Thoracic aorta (tissue), 2 donors: ENCODE measurements at places on chromosomes 13 and 19.
A peak's percentile ranks its signal among the peaks of the same experiment; 100 is the strongest.

DNA sequence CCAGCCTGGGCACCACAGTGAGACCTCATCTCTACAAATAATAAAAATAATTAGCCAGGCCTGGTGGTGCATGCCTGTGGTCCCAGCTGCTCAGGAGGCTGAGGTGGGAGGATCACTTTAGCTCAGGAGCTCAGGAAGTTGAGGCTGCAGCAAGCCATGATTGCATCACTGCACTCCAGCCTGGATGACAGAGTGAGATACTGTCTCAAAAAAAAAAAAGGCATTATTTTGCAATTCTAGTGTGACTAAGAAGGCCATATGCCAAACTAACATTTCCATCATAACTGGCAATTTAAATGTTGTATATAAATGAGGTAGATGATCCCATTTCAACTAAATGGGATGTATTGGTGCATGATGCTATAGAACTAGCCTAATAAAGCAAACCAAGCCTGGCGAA, 632.8 kb upstream of the KLF12 start:
- H3K4me1 ChIP-seq, result no peaks in the 10 kb centered on the region
- no peak overlapping the region for H3K4me3 ChIP-seq
- no peak overlapping the region for H3K27ac ChIP-seq
- no peaks in the 10 kb centered on the region for H3K36me3 ChIP-seq
- DNase-seq, result no peak
- H3K27me3 ChIP-seq, result no peaks in the 10 kb centered on the region

GRCh38 chr19:11563532-11563931, 4.5 kb upstream of the ELOF1 start:
- H3K36me3 ChIP-seq, result no peaks in the 10 kb centered on the region
- no peak for DNase-seq
- no peaks in the 10 kb centered on the region for H3K27me3 ChIP-seq
- no peak overlapping the region for H3K4me3 ChIP-seq

DNA sequence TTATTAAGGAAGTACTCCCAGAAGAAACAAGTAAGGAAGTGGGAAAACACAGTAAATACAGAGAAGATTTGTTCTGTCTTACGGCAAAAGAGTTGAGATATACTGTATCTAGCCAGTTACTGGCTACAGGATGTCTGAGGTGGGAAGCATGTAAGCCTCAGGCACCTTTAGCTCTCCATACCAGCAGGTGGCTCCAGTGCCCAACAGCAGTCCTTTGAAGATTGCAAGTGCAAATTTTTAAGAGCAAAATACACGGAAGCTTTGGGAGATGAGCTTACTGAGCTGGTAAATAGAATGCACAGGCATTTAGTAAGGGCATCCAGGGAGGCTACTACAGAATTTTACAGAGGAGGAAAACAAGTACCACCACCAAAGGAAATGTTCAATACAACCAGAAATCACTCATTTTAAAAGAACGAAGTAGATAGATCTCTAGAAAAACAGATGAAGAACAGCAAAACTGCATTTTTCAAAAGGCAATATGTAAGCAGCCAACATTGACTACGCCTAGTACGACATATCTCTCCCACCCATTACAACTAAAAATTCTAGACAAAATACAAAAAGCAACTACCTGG, 57.9 kb upstream of the VSTM2B start:
- H3K4me1 ChIP-seq, result no peaks in the 10 kb centered on the region
- H3K27ac ChIP-seq, result no peak overlapping the region
- no peaks in the 10 kb centered on the region for H3K27me3 ChIP-seq

DNA sequence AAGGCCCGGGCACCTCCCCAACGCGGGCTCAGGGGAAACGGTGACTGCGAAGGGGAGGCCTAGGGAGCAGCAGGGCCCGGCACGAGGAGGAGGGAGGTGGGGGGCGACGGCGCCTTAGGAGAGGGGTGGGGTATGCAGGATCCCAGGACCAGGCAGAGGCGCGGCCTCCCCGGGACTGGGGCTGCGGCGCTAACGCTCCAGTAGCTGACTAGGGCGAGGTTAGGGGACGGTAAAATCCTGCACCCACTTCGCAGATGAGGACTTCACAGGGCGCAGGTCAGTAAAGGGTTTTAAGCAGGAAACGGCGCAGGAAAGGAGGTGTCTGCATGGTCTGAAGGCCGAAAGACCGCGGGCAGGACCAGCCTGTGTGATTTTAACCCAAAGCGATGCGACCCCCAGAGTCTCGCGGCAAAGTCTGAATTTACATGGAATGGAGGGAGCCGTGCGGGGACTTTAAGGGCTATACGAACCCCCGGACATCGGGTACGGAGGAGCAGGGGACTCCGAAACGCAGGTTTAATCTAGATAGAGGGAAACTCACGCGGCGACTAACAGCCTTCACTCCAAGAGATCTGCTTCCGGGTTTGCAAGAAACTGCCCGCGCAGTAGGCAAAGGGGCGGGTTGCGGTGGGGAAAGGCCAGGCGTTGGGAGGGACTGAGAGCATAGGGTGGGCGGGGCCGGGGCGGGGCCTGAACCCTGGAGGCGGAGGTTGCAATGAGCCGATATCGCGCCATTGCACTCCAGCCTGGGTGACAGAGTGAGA, at the start of gene ZNF665:
Gene ZNF665 (minus strand): TSS at position 588 of the 764 bp plus-strand sequence. CDS start 10,460 bp downstream, outside the sequence.
- peak within 1 kb of the TSS; percentile 78 for H3K4me3 ChIP-seq
- no peaks in the 10 kb centered on the region for H3K27me3 ChIP-seq
- H3K27ac ChIP-seq, result peak within 1 kb of the TSS; percentile 64
- peak; percentile 62 for DNase-seq
- no peaks in the 10 kb centered on the region for H3K36me3 ChIP-seq

- H3K4me3 ChIP-seq, result no peak overlapping the region
- no peaks in the 10 kb centered on the region for H3K4me1 ChIP-seq
- H3K27me3 ChIP-seq, result no peaks in the 10 kb centered on the region
- no peaks in the 10 kb centered on the region for H3K36me3 ChIP-seq
These were observed 1581.3 kb downstream of the EFNB2 start for GRCh38 chr13:104954210-104954609.

DNA sequence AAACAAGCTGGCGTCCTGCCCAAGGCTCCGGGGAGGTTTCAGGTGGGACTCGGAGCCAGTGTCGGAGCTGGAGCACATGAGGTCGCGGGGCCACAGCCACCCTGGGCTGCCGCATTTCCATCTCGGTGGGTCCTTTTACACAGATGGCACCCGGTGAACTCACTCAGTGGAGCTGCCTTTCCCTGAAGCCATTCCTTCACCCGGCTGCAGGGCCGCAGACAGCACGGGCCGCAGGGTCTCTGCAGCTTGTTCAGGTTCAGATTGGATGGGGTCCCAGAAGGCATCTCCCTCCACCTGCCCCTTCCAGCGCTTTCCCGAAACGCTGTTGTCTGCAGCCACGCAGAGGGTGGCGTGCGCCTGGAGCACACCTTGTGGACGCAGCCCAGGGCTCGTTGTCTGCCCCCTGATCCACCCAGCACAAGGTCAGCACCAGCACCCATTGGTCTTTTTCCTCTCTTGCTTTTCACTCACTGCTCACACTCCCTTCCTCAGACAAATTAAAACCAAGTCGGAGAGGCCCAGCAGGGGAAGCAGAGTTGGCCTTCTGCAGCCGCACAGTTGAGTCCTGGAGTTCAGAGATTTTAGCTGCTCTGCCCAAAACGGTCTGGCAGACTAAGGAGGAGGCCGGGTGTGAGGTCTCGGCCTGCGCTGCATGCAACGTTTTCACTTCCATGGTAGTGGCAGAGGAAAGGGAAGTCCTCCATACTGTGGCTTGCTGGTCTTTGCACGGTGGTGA, 18.1 kb downstream of the MCF2L start:
- no peaks in the 10 kb centered on the region for H3K36me3 ChIP-seq
- no peaks in the 10 kb centered on the region for H3K27me3 ChIP-seq
- no peak overlapping the region for H3K27ac ChIP-seq
- H3K4me3 ChIP-seq, result no peak overlapping the region

- no peaks in the 10 kb centered on the region for H3K27me3 ChIP-seq
- H3K4me1 ChIP-seq, result no peaks in the 10 kb centered on the region
- no peak for DNase-seq
- no peaks in the 10 kb centered on the region for H3K36me3 ChIP-seq
- H3K27ac ChIP-seq, result no peak overlapping the region
These were observed 5.9 kb downstream of the SBK2 start for GRCh38 chr19:55530996-55531395.

DNA sequence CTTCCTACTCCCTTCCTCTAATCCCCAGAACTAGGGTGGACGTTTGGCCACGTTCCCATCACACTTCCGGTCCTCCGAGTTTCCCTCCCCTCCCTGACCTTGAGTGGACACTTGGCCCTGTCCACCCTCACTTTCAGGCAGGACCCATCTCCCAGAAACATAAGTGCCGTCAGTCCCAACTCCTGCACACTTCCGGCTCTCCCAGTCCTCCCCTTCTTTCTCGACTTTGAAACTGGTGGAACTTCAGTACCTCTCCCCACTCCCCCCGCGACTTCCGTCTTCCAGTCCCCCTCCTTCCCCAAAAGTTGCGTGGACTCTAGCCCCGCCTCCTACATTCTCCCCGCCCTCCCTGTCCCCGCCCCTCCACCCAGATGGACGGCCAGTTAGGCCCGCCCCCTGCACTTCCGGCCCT, 278 bp upstream of the ZNF274 start:
- peaks cover 30% of the 10 kb centered on the region for H3K36me3 ChIP-seq
- H3K4me3 ChIP-seq, result peak overlapping the region; percentile 83

DNA sequence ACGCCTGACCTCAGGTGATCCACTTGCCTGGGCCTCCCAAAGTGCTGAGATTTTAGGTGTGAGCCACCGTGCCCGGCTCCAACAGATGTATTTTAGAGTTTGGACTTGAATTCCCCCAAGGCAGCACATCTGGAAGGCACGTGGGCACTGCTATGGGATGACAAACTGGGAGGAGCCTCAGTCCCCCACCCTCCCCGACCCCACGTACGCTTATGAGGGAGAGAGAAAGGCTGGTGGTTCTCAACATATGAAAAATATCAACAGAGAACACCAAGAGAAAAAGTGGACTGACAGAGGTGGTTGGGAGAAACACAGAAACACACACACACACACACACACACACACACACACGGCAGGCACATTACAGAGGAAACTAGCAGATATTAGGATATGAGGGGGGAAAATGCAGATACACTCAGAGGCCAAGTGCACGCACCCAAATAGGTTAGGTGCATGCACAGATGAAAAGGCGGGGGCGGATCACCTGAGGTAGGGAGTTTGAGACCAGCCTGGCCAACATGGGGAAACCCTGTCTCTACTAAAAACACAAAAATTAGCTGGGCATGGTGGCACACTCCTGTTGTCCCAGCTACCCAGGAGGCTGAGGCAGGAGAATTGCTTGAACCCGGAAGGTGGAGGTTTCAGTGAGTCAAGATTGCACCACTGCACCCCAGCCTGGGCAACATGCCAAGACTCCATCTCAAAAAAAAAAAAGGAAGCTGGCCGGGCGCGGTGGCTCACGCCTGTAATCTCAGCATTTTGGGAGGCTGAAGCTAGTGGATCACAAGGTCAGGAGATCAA, 3.2 kb downstream of the STX10 start:
- peaks cover 11% of the 10 kb centered on the region for H3K36me3 ChIP-seq
- H3K4me3 ChIP-seq, result no peak overlapping the region
- no peak overlapping the region for H3K27ac ChIP-seq
- no peak for DNase-seq
- H3K27me3 ChIP-seq, result no peaks in the 10 kb centered on the region

DNA sequence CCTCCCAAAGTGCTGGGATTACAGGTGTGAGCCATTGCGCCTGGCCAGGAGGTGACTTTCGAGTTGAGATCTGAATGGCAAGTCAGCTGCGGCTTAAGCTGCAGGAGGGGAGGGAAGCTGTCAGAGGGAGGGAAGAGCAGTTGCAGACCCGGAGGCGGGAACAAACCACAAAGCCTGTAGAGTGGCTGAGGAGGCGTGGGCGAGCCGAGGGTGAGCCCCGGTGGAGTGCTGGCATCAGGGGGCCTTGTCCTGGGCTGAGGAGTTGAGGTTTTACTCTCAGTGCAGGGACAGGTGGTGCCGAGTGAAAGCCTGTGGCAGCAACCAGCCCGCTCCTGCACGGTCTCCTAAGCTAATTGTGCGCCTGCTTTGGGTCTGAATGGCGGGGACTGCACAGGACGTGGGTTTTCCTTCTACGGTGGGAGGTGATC, 24.2 kb downstream of the PPP1R37 start:
- no peak overlapping the region for H3K4me3 ChIP-seq
- no peaks in the 10 kb centered on the region for H3K36me3 ChIP-seq
- H3K27me3 ChIP-seq, result no peaks in the 10 kb centered on the region
- no peak overlapping the region for H3K27ac ChIP-seq

DNA sequence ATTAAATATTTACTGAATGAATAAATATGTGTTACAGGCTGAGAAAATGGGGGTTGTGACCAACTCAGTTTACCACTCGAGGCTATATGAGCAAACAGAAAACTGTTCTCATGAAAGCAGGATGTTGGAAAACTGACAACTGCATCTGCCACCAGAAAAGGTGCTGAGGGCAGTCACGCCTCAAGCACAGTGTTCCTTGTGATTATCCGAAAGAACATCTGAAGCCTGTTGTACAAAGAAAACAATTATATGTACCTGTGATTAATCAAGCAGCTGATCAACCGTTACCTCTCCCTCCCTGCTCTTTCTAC, 6.2 kb upstream of the KLK13 start:
- H3K4me3 ChIP-seq, result no peak overlapping the region
- DNase-seq, result no peak
- H3K27ac ChIP-seq, result no peak overlapping the region
- no peaks in the 10 kb centered on the region for H3K27me3 ChIP-seq

DNA sequence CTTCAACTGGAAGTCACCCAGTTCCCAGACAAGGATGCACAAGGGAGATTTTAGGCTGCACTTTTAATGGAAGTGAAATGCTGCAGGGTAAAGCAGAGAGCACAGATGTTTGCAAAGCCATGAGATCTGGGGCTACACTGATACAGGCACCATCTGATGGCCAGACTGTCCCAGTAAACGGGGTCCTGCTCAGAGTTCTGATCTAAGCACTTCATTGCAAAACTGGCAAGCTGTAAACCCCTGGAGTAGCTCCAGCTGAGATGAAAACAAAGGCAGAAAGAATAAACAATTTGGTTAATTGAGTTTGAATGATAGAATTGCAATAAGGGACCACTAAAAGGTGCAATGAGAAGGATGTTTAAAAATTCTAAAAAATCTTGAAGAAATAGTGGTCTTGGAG, 197.1 kb downstream of the OXGR1 start:
- H3K36me3 ChIP-seq, result no peaks in the 10 kb centered on the region
- H3K27me3 ChIP-seq, result no peaks in the 10 kb centered on the region
- H3K4me1 ChIP-seq, result no peaks in the 10 kb centered on the region
- no peak overlapping the region for H3K27ac ChIP-seq

- no peaks in the 10 kb centered on the region for H3K4me1 ChIP-seq
- H3K27ac ChIP-seq, result no peak overlapping the region
- DNase-seq, result no peak
- no peaks in the 10 kb centered on the region for H3K27me3 ChIP-seq
- no peak overlapping the region for H3K4me3 ChIP-seq
- no peaks in the 10 kb centered on the region for H3K36me3 ChIP-seq
These were observed 37.4 kb downstream of the CEBPG start for GRCh38 chr19:33410915-33411401.
